ENCODE measurements at places on chromosomes 16 and 17. TPM values are rescaled to one million over a fixed set of nuclear protein-coding genes. Genes with fewer than 3 reads are reported as not detected.

Gene TM4SF5
- total RNA-seq = not detected

GRCh38 chr17:72297326-72298115 lies 176.7 kb downstream of the SOX9 start:
- DNase-seq = no peak

Gene CHST6
- not detected for total RNA-seq

Gene ZNF598
- total RNA-seq = 39.7 TPM

Gene WFDC1
- not detected for total RNA-seq

Gene PRKCB
- total RNA-seq = 64.7 TPM

DNA sequence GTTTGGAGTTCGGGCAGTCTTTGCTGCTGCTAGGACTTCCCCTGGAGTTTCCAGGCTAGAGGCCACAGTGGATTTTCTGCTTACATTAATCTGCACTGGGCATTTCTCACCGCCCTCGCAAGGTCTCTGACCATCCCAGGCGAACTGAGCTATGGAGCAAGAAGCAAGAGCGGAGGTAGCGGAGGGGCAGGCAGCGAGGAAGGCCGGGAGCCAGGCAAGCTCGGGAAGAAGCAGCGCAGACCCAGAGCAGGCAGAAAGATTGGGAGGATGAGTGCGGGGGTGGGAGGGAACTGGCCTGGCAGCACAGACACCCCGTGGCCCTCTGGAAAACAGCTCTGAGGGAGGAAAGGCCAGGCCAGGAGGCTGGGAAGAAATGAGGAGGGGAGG lies 3.8 kb downstream of the COTL1 start:
- DNase-seq = no peak

- DNase-seq = no peak
Observed at GRCh38 chr17:74426551-74427047, 5.3 kb upstream of the GPRC5C start.

- no peak for DNase-seq
Observed at GRCh38 chr17:79980246-79981043, 55.2 kb downstream of the TBC1D16 start.

Gene MT1E
- total RNA-seq = 2.9 TPM

DNA sequence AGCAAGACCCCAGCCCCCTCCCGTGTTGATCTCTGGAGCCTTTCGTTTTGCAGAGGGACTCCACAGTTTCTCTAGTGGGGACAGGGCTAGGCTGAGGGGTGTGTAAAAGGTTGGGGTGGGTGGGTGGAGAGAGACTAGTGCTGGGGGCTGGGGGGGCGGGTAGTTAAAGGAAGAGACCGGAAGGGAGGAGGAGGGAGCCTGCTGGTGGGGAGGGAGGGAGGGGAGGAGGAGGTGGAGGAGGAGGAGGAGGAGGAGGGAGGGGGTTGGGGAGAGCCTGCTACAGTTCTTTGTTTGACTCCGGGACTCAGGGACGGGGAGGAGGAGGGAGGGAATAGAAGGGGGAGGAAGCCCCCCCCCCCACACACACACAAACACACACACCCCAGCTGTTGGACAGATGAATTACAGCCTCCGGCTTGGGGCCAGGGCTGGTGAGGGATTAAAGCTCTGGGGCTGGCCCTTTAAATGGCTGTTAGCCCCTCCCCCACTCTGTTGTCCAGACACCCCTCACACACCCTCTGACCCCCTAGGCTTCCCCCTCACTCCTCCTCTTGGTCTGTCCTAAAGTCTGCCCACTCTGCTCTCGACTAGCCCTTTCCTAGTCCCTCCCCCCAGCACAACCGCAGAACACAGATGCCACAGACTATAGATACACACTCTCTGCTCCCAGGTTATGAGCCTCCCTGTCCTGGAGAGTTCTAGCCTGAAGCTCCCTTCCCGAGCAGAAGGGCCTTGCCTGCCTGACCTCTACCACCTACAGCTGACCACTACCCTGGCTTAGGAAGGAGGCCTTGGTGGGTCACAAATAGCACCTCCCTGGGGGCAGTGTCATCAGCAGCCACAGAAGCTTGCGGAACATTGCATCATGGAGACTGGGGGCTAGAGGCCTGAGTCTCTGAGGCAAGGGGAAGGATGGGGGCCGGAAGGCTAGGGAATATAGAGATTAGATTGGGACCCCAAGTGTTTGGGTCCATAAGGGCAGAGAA lies 4.4 kb downstream of the KDM6B start:
- DNase-seq = peak; percentile 43

GRCh38 chr16:9869776-9870175 lies 312.5 kb downstream of the GRIN2A start:
- no peak for DNase-seq

GRCh38 chr17:40515491-40516041 lies 14.1 kb upstream of the TNS4 start:
- no peak for DNase-seq

Gene MYO19
- total RNA-seq = 70.5 TPM
